ENCODE measurements at places on chromosomes 6 and 20.
A peak's percentile ranks its signal among the peaks of the same experiment; 100 is the strongest.

DNA sequence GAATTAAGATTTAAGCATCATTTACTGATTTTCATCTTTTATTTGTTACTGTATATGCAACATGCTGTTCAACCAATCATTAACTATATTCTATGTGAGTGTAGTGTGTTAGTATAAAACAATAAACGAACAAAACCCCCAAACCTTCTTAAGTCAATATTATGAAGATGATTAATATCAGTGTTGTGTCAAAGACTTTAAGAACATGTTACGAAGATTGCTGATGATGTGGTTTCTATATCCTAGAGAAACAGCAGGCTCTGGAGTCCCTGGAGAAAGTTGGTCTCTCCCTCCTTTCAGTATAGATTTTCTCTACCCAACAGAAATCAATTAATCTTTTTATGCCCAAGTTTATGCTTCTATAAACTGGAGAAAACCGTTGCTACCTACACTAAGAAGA lies 393.8 kb upstream of the HSF2 start:
- DNase-seq = peak; percentile 50

DNA sequence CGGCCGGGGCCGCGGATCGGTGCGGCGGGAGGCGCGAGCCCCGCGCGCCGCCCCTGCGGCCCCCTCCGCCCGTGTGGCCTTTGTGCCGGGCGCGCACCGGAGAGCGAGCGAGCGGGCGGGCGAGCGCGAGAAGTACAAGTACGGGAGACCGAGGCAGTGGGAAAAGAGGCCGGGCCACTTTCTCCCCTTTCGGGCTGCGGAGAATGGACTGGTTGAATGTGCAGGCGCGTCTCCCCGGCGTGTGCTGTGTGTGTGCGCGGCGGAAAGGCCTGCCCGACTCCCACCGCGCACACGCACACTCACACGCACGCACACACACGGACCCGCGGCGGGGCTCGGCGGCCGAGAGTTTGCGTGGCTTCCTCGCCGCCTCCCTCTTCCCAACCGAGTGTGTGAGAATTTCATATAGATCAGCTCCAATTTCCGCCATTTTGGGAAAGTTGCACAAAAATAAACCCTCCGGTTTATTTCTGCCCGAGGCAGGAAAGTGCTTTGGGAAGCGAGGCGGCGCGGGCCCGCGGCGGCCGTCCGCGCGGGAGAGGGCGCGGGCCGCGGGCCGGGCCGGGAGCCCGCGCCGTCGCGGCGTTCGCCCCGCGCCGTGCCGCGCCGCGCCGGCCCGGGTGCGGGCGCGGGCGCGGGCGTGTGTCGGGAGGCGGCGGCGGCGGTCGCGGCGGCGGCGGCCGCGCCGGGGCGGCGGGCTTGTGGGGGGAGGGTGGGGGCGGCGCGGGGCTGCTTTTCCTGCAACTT lies 1.1 kb downstream of the L3MBTL3 start:
- peak; percentile 42 for DNase-seq

- DNase-seq = peak; percentile 36
Measured at GRCh38 chr20:17643531-17644188, 38.4 kb downstream of the RRBP1 start.

- peak; percentile 82 for DNase-seq
Measured at GRCh38 chr6:168956884-168957730, 296.5 kb downstream of the THBS2 start.

- peak; percentile 13 for DNase-seq
Measured at GRCh38 chr6:34865107-34865506, 22.7 kb downstream of the TAF11 start.

GRCh38 chr6:20709451-20709850 lies 175.2 kb downstream of the CDKAL1 start:
- no peak for DNase-seq

DNA sequence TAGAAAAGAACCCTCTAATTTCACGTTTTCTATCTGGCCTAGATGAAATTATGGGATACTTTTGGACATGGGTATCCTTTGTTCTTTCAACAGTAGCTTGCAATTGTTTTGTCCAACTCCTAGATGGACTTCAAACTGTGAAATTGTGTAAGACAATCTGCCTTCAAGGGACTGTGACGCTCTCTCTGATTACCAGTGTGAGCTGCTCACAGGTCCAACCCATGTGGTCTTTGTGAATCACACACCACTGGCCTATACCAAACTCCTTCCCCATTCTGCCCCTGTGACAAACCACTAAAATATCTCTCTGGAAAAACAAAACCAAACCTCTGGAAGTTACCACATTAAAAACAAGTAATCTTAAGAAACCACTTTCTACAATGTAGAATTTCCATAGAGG lies 59.5 kb downstream of the NINL start:
- DNase-seq = peak; percentile 98

DNA sequence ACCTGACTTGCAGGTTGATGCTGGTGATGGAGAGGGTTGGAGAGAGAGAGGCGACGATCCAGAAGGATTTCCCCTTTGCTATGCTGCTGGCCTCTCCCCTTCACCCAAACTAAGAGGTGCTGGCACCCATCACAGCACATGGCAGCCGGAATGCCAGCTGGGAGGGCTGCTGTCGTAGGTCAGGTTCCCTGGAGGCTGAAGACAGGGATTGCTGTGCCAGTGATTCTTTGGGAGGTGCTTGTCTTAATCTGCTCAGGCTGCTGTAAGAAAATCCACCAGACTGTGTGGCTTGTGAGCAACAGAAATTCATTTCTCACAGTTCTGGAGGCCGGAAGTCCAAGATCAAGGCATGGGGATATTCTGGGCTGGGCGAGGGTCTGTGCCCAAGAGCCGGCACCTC lies 4.4 kb upstream of the ARFGAP1 start:
- no peak for DNase-seq

DNA sequence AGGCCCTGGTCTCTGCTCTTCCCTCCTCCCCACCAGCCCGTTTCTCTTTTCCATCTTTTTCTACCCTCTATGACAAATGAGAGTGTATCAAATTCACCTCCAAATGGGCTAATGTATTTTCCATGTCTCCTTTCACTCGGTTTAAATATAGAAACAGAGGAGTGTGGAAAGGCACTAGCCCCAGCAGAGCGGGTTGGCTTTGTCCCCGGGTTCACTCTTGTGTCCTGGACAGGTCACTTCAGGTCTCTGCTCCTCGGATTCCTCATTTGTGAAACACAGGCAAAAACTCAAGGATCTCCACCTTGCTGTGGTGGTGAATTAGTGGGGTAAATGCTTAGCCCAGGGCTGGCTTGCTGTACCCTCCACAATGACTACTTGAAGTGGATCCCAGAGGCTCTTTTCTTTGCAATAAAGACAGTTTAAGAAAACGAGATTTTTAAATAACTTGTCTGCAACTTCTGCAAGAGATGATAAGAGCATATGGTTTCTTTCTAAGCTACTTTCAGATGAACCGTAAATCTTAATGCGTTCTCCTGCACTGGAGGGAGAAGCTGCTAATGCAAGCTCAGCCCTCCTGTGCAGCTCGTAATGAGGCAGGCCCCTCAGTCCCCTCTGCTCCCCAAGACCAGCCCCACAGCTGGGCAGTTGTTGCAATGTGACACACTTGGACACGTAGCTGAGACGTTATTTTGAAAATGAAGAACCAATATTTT lies 292.9 kb downstream of the THBS2 start:
- DNase-seq = no peak

DNA sequence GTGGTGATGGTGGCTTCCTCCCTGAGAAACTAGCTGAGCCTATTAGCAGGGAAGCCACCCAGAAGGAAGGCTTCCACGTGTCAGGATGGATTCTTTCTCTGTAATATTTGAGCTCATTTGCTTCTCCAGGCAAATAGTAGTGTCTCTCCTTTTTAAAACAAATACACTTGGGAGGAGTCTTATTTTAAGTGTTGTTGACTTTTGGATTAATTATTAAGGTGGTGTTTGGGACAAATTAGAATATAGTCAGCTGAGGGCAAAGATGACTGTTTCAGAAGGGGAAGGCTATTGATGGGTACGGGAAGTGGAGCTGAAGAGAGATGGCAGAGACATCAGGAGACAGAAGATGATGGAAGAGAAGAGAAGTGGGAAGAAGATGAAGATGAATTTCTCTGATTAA lies 119.8 kb upstream of the PHACTR1 start:
- DNase-seq = no peak

- DNase-seq = peak; percentile 77
Measured at GRCh38 chr6:129493354-129493902, 216.5 kb downstream of the ARHGAP18 start.

GRCh38 chr20:32628960-32629530 lies 43.9 kb upstream of the NOL4L start:
- no peak for DNase-seq

DNA sequence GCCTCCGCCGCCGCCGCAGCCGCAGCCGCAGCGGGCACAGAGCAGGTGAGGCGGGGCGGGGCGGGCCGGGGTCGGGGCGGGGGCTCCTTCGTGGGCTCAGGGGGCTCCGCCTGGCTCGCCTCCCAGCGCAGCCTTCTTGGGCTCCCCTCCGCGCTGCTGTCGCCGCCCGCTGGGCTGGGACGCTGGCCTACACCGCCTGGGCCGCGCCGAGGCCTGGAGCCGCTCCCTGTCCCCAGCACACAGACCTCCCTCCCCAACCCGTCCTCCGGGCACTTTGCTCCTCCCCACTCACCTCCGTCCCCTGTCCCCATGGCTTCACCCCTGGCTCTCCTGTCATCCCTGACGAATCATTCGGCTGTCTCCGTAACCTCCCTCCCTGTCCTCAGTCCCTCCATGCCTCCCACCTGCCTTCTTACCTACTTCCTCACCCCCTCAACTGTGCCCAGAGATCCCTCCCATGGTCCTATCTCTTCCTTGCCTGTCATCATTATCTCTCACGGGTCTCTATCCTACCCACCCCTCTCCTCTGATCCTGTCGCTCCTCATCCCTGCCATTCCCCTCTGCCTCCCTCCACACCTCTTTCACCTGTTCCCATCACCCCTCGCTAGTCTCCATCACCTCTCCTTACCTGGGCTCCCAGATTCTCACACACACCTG lies 512 bp downstream of the TTBK1 start:
- DNase-seq = no peak

DNA sequence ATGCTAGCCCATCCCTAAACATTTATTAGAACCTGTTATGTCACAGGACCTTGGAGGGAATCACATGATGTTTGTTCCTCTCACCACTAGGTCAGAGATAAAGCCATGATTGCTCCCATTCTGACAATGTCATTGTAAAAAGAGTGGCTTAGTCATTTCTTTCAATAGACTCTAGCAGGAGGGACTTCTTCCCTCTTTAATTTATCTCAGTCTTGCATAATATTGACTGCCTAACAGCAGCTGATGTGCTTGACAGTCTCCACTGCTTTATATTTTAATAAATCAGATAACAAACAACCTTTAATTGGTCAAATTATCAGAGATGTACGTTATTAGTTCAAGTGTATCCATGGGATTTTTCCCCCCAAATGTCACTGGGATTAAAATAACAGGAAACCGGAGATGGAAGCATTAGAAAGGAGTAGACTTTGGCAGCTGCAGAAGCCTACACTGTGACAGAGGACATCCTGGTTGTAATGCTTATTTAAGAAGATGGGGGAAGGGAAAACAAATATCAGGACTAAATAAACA lies 39.6 kb downstream of the LAMA4 start:
- no peak for DNase-seq

DNA sequence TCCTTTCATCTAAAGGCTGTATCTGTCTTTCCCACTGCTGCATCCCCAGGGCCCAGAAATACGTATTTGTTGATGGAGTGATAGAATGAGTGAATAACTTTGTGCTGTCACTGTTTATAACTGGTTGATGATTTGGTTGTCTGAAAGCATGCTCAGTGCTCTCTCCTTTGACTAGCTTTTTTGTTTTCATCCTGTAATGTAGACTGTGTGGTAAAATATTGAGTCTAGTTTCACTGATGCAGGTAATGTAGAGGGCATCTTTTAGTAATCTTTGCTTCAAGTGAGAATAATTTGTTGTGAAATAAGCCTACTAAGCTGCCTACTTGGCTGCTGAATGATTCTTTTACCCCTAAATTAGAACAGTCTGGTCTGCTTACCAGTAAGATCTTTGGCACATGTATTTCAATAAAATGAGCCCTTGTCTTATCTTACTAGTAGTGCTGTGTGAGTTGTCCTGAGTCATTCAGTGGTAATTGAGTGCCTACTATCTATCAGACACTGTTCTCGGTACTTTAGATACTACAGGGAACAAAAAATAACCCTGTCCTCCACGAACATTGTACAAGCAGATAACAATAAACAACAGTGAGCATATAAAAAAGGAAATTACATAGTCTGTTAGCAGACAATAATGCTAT lies 39.9 kb downstream of the MAPK14 start:
- DNase-seq = peak; percentile 5

DNA sequence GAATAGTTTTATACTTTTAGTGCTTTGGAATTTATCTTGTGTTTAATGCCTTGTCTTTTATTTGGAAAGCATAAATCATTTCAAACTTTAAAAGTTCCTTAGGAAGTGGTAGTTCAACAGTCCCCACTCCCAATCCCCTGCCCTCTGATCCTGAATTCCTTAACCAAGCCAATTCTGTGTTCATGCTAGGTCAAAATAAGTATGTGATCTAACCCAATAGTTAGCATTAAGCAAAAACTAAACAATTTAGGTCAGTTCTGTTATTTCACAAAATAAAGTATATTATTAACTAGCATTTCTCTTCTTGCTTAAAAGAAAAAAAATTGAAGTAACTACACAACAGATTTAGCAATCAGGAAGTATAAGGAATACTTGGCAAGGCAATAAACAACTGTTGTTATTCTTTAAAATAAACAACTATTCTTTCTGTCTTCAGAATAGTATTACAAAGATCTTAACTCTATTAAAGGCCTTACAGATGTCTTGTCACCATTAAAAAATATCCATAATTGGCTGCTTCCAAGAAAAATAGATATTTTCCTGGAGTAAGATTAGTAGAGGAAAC lies 37.0 kb downstream of the AKIRIN2 start:
- DNase-seq = no peak
